CD8-positive, alpha-beta T cell (primary cell): ENCODE measurements at places on chromosomes 11 and 22. TPM values are rescaled to one million over a fixed set of nuclear protein-coding genes. Genes with fewer than 3 reads are reported as not detected.

GDPD4 gene
- not detected for total RNA-seq

OR2AG1 gene
- total RNA-seq, result not detected

MMP11 gene
- 1.9 TPM for total RNA-seq

GPR137 gene
- total RNA-seq, result 29.3 TPM

PARVG gene
- total RNA-seq, result 124 TPM

CYP2D6 gene
- 3.1 TPM for total RNA-seq
